HepG2 (cell line): ENCODE measurements at places on chromosomes 13 and 19.

GRCh38 chr19:10037367-10037766 is 24.1 kb downstream of the RDH8 start:
- no peak for DNase-seq

GRCh38 chr13:76715621-76716020 is 170.6 kb downstream of the KCTD12 start:
- no peak for DNase-seq

DNA sequence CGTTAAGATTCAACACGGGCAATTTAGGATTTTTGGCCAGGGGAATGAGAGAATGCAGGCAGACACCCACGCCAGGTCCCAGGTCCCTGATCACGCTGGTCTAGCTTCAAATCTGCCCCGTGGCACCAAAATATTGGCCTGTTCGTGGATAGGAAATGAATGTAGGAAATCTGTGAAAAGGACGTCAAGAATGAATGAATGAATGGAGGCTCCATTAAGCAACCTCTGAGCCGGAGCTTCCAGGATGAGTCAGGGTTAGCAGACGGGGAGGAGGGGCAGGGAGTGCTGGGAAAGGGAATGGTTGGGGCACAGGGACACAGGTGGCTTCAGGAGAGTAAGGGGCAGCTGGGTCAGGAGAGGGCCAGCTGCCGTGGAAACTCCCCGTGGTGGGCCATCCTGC is 4.2 kb downstream of the SULT2B1 start:
- DNase-seq = peak; percentile 75

GRCh38 chr13:106318941-106319411 is 216.5 kb downstream of the EFNB2 start:
- no peak for DNase-seq

- no peak for DNase-seq
These were observed 954.1 kb downstream of the UQCRFS1 start for GRCh38 chr19:28258829-28259228.

GRCh38 chr19:43798026-43798545 is 4.2 kb downstream of the LYPD5 start:
- no peak for DNase-seq

DNA sequence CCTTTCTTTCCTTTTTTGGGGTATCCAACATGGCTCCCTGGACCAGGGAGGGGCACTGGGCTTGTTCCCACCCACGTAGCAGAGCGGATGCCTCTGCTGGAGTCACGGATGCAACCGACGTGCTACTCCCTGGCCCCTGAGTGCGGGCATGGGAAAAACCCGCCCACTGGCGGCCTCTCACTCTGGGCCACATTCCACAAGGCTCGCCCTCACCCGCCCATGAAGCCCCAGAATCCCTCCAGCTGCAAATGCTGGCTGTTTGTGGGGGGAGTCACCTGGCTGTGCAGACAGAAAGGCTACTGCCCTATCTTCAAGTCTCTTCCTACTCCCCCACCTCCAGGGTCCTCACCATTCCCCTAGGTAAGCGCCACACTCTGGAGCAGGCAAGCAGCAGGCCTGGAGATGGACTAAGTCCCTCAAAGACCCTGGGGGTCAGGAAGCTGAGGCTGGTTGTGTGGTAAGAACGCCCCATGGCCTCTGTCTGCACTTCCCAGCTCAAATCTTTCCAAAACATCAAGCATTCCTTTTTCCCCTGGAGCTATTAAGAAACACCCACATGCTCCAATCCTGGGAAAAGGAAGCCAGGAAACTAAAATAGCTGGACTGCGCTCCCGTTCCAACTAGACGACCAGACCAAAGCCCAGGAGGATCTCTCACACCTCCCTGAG is 17.9 kb upstream of the EPHX3 start:
- DNase-seq = no peak

GRCh38 chr13:65926750-65927171 is 1303.4 kb downstream of the PCDH9 start:
- DNase-seq = peak; percentile 2

DNA sequence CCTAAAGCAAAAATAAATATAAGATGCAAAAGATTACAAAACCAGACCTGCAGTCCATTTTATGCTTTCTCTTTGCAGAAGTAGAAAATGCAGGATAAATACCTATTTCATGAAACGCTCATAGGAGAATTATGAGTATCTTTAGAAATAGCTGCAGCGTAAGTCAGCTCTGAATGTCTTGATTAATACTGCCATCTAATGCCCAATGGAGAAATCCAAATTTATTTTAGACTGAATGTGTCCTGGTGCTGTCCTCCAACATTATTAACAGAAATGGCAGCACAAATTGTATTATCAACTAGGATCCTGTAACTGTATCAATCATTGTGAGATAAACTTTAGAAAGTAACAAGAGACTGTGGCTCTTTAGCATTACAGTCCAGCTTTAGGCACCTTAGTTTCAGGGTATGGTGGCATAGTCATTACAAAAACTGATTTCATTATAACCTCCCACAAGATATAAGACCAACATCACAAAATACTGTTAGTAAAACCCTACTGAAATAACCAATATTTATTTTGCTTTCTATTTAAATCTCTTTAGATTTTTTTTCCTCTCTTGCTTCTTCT is 162.1 kb upstream of the MIR17HG start:
- DNase-seq = peak; percentile 9
